ENCODE measurements at places on chromosomes 3 and 15. TPM values are rescaled to one million over a fixed set of nuclear protein-coding genes. Genes with fewer than 3 reads are reported as not detected.

The DNAJC17 gene
- total RNA-seq, result 58.3 TPM

The GCNT3 gene
- total RNA-seq, result not detected

The NGRN gene
- 44.2 TPM for total RNA-seq

The C3orf33 gene
- total RNA-seq, result 1.1 TPM

The SLC22A14 gene
- total RNA-seq, result not detected

The AQP9 gene
- total RNA-seq, result not detected

The RHCG gene
- not detected for total RNA-seq

The FBXO40 gene
- not detected for total RNA-seq

The PDIA3 gene
- total RNA-seq, result 155 TPM

The SLC22A13 gene
- under 0.01 TPM for total RNA-seq

The EIF2A gene
- 166 TPM for total RNA-seq

The RHOV gene
- total RNA-seq, result not detected

GRCh38 chr3:192481638-192482037 is 245.7 kb downstream of the FGF12 start:
- DNase-seq, result peak; percentile 20

DNA sequence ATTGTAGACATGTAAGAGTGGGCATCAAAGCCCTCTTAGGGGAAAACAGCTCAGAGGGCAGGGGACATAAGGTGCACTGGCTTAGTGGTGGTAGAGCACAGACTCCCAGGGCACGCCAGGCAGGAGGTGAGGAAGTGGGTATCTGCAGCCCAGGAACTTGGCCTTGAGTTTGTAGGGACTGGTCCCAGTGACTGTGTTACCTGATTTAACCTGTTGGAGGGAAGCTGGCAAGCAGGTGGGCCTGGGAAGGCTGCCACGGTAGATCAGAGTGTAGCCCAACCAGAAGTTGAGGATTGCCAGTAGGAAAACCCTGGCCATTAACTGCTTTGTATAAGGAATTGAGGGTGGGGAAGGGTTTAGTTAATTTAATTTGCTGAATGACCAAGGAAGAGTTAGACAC is 417.5 kb upstream of the C2CD4B start:
- no peak for DNase-seq

- no peak for DNase-seq
Observed at GRCh38 chr15:50120729-50121128, 1.7 kb upstream of the ATP8B4 start.

DNA sequence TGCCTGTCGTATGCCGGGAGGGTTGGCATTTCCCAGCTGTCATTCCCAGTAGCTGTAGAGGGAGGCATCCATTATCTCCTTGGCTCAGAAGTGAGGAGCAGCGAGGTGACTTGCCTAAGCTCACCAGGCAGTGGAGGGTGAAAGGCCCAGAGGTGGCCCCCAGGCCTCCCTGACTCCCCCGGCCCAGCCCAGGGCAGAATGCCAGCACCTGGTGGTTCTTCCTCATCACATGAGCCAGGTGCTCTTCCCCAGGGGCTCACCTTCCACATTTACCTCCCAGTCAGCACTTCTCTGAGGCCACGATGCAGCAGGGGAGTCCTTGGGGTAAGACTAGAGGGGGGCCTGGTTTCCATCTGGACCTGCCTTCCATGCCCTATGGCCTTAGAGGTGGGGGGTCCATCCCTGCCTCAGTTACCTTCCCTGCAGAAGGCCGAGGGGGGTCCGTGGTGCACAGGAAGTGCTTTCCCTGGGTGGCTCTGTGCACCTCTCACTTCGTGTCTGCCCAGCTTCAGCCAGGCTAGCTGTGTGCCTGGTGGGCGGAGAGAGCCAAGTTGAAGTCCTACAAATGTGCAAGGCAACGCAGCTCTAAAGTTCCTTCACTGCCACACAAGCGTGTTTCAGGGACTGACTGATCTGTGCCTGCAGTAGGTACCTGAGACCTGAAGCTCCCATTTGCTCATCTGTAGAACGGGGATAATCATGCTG is 70.3 kb upstream of the PLXNA1 start:
- no peak for DNase-seq

GRCh38 chr15:22945071-22945470 is 35.1 kb downstream of the CYFIP1 start:
- no peak for DNase-seq

DNA sequence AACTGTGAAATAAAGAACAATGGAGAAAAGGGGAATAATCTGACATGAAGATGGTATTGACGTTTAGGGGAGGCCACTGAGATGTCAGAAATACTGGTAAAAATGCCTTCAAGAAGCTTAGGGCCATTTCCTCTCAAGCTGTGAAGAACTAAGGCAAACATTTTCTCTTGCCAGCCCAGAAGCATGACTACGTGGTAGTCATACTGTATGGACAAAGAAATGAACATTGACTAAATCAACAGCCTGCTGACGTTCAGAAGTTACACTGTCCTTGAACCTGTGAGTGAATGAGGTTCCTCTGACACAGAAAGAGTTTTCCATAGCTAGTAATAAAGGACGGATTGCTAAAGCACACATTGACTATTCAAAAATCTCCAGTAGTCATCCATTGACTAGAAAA is 121.0 kb downstream of the P3H2 start:
- DNase-seq, result peak; percentile 62

GRCh38 chr3:16884084-16884747 is 539 bp upstream of the PLCL2 start:
- peak; percentile 6 for DNase-seq

- DNase-seq, result no peak
Observed at GRCh38 chr15:83815506-83815905, 161.6 kb downstream of the ADAMTSL3 start.

DNA sequence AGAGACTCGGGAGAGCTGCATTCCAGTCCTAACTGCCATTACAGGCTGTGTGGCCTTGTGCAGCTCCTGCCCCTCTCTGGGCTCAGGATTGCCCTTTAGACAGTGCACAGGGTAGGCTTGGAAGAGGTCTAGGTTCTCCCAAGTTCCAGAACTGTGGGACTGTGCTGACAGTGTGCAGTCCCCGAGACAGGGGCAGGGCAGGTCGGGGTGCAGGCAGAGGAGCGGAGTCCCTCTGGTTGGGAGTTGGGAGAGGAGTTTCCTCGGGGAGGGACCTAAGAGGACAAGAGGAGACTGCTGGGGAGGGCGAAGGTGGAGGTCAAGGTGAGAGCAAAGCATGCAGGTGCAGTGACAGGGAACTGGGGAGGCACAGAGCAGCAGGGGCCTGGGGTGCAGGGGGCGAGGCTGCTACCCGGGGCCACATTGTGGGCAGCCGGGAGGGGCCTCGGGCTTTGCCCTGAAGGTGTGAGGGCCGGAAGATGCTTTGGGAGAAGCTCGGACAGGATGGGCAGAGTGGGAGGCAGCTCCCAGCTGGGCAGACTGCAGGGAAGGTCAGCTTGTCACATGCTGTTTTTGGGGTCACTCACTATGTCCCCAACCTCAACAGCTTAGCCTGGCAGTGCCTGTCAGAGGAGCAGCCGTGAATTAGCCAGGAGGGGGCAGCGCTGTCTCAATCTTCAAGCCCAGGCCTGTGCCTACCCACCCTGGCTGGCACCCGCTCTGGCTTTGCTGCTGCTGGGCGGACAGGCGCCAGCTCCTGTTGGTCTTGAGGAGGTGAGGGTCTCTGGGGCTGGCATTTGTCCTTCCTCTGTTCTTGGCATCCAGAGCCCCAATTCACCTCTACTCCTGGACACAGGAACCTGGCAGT is 15.4 kb upstream of the CSPG4 start:
- no peak for DNase-seq

GRCh38 chr3:131025539-131025938 is 1.1 kb downstream of the ASTE1 start:
- DNase-seq, result no peak

- DNase-seq, result no peak
Observed at GRCh38 chr15:78684657-78685056, 43.6 kb upstream of the CHRNB4 start.

DNA sequence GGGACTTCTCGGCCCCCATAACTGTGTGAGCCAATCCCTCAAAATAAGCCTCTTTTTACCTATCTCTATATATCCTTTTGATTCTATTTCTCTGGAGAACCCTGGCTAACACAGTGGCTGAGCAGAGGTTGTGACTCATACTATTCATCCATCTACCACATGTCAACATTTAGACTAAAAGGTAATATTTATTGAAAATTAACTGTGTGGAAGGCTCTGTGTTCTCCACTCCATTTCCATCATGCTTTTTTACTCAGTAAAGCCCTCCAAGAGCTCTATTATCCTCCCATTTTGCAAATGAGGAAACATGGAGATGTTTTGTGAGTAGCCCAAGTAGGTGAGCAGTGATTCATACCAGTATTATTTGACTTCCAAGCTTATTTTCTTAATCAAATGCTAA is 217.9 kb upstream of the DCBLD2 start:
- peak; percentile 36 for DNase-seq

- DNase-seq, result no peak
Observed at GRCh38 chr3:67377299-67377698, 277.1 kb downstream of the SUCLG2 start.

GRCh38 chr3:100972867-100973266 is 20.4 kb downstream of the ABI3BP start:
- DNase-seq, result peak; percentile 48

DNA sequence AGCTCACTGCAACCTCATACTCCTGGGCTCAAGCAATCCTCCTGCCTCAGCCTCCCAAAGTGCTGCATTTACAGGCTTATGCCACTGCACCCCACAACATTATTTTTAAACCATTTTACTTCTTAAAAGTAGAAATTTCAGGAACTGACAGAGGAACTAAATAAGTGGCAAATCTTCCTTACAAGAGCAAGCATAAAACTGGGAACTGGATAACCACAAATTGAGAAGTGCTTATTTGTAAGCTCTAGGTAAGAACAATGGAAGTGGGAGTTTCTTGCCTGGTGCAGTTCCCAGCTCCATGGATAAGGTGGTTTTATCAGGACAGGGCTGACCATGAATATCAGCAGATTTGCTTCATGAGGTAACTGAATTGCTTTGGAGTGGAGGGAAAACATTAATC is 655.2 kb downstream of the DIPK2A start:
- DNase-seq, result no peak

GRCh38 chr15:71891026-71891425 is 80.7 kb downstream of the NR2E3 start:
- DNase-seq, result peak; percentile 0

GRCh38 chr15:68601206-68602197 is 22.7 kb downstream of the CORO2B start:
- DNase-seq, result no peak

GRCh38 chr3:159301961-159302360 is 500.1 kb downstream of the MFSD1 start:
- DNase-seq, result no peak

- peak; percentile 56 for DNase-seq
Observed at GRCh38 chr3:99023590-99024192, 122.2 kb upstream of the DCBLD2 start.

DNA sequence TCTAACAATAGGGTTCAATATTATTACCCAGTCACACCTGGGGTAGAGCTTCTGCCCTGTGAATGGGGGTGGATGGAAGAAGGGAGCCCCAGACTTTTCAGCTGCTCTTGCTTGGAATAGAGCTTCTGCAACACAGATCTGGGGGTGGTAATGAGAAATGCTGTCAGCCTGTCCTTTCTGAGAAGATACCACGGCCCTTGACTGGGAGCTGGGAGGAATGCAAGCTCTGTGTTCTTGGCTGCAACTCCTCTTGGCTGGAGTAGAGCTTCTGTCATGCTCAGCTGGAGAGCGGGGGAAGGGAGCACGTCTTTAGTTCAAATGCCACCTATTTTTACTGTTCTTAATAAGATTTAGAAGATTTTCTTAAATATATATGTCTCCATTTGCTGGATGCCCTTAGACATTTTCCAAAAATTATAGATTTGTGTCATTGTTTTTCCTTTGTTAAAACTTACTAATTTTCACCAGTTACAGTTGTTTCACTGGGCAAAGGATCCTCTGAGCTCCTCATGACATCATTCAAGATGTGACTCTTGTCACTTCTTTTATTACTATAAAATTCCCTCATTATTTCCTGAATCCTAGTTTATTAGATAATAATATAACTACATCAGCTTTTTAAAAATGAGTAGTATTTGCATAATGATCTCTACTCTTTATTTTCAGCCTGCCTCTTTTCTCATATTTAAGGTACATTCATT is 180.0 kb upstream of the TGFBR2 start:
- peak; percentile 61 for DNase-seq

DNA sequence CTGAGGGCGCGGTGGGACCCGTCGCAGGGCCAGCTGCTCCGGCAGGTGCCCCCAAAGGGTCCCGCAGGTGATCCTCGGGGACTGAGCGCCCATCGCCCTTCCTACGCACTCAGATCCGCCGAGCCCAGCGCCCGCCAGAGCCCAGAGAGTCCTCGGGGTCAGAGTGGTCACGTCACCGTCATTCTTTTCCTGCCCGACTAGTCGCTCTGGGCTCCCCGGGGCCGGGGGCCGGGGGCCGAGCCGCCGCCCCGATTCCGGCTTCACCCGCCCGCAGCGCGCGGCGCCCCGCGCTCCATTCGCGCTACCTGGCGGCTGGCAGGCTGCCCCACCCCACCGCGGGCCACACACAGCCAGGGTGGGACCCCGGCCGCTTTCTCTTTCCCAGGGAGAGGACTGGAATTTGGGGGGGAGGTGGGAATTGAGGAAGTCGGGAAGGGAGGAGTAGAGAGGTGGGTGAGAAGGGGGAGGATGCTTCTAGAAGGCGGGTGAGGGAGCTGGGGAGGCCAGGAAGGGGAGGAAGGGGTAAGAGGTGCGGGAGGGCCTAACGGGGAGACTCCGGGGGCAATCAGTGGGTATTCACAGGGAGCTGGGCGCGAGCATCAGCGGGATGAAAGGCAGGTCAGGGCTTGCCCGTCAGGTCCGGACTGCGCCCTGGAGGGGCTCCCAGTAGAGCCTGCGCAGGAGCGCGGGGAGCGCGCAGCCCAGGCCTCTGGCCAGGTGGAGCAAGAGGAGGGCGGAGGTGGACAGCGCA is 36.1 kb upstream of the EPHB3 start:
- no peak for DNase-seq

Measured in IMR-90 (cell line).